Frontal cortex (tissue), 4 donors: ENCODE measurements at places on chromosomes 3 and 15. TPM values are rescaled to one million over a fixed set of nuclear protein-coding genes. Genes with fewer than 3 reads are reported as not detected.

DNA sequence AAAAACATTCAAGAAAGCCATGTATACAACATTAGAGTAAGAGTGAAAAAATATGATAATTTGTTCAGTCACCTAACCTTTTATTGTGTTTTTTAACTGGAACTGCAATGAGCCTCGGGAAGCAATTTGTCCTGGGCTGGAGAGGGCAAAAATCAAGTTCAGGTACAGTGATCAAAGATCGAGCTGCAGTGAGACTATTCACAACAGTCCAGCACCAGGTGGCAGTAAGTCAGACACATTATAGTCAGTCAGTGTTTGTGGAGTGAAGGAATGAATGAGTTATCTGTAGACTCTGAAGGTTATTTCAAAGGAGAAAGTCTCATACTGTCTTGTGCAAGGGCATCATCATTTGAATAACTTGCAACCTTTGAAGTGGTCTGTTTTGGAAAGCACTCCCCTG lies 116.6 kb downstream of the CHDH start:
- DNase-seq = no peak

GRCh38 chr15:97420130-97420529 lies 540.4 kb upstream of the ARRDC4 start:
- no peak for DNase-seq

- no peak for DNase-seq
Measured at GRCh38 chr3:196072313-196072712, 9.6 kb downstream of the TFRC start.

GRCh38 chr3:149610351-149611105 lies 47.3 kb downstream of the WWTR1 start:
- peak; percentile 29 for DNase-seq

DNA sequence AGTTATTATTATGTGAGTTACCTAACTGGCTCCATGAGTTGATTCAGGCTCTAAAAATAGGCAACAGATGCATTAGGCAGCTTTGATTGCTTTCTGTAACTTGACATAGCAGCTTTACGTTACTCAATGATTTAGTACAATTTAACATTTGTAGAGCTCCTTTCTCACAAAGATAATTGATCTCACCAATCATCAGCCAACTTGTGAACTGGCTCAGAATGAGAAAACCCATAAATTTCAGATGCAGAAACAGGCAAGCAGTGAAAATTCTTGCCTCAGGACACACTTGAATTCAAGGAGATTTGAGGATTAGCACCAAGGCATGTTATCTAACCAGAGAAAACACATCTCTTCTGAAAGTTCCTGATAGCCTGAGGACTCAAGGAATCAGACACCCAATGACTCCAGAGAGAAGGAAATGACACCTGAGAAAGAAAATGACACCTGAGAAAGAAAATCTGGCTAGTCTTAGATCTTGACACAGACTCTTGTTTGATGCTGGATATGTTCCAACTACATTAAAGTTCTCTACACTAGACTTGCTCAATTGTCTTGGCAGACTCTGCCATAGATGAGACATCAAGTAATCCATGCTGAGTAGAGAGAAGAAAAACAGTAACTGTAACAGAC lies 315.1 kb upstream of the CBLB start:
- DNase-seq = no peak

DNA sequence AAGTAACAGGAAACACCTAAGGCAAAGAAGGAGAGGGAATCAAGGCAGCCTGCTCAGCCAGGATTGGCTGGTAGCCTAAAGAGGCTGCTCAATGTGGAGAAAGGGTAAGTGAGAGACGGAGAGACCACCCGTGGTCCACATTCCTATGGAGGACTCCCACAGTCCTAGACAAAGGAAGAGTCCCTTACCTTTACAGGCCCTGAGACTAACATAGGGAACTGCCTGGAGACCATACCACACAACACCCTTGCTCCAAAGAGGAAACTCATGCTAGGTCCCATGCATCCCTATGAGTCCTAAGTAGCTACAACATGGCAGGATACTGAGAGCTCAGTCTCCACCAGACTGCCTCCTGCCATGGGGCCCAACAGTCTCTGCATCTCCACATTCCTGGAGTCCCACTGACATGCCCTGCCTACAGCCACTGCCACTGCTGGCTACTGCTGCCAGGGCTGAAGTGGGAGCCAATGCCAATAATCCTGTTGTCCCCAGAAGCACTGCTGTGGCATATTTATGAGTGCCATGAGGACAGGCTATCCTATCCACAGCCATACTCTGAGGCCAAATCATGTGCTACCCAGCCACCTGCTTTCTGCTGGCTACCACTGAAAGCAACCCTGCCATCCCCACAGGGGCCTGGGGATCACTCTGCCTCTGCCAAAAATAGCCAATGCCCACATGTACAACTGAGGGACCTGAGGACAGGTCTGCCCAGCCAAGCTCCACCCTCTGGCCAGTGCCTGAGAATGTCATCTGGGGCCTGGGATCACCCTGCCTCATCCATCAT lies 45.0 kb downstream of the COPS2 start:
- no peak for DNase-seq

The WDR72 gene
- total RNA-seq = under 0.01 TPM

The SUCLG2 gene
- 9.4 TPM for total RNA-seq

The PCSK6 gene
- total RNA-seq = 18.3 TPM

The ERICH6 gene
- under 0.01 TPM for total RNA-seq

The ITIH4 gene
- total RNA-seq = 6.1 TPM

The IGSF10 gene
- total RNA-seq = 0.82 TPM

The MITF gene
- 1.6 TPM for total RNA-seq

The COMMD4 gene
- total RNA-seq = 21.2 TPM
